Skeletal muscle cell (primary cell): ENCODE measurements at places on chromosomes 3 and 15.

DNA sequence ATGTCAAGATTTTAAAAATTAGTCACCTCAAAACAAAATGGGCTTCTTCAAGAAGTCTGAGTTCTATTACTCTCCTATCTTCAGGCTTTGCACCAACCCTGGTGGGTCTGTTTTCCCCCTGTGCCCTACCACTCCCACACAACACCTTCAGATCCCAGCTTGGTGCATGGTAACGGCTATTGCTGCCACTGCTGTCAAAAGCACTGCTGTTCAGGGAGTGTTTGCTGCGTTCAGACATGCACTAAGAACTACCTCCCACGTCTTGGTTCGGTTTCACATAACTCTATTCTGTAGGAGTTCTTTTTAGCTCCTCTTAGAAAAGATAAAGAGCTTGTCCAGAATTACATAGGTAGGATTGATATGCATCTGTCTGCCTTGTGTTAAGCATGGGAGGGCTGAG lies 799.2 kb downstream of the NR2F2 start:
- no peak for DNase-seq

- no peak for DNase-seq
Observed at GRCh38 chr3:50510325-50510724, 6.9 kb upstream of the CACNA2D2 start.

- DNase-seq = no peak
Observed at GRCh38 chr15:36921484-36922091, 178.8 kb downstream of the MEIS2 start.

- no peak for DNase-seq
Observed at GRCh38 chr3:28188686-28189085, 52.7 kb upstream of the CMC1 start.

GRCh38 chr3:4493941-4494894 lies 1.1 kb downstream of the ITPR1 start:
- DNase-seq = no peak

GRCh38 chr3:48739617-48739954 lies 22.6 kb upstream of the IP6K2 start:
- DNase-seq = no peak

GRCh38 chr3:159870723-159871122 lies 117.9 kb upstream of the IL12A start:
- DNase-seq = no peak

- DNase-seq = no peak
Observed at GRCh38 chr3:4827767-4828166, 151.5 kb upstream of the BHLHE40 start.

DNA sequence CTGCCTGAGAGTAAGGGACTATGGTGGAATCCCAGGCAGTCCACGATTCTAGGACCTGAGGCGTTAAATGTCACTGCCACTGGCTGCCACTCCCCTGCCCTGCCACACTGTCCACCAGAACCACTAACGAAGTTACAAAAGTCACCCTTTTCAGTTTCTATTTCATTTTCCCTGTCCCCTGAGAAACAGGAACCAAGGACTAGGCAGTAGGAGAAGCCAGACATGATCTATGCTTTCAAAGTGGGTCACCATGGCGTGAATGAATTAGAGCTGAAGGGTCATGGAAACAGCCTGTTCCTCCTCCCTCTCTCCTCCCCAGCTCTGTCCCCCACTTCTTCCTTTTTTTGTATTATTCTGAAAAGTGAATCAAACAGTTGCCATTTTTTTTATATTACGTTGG lies 9.1 kb upstream of the ADPRH start:
- DNase-seq = no peak

DNA sequence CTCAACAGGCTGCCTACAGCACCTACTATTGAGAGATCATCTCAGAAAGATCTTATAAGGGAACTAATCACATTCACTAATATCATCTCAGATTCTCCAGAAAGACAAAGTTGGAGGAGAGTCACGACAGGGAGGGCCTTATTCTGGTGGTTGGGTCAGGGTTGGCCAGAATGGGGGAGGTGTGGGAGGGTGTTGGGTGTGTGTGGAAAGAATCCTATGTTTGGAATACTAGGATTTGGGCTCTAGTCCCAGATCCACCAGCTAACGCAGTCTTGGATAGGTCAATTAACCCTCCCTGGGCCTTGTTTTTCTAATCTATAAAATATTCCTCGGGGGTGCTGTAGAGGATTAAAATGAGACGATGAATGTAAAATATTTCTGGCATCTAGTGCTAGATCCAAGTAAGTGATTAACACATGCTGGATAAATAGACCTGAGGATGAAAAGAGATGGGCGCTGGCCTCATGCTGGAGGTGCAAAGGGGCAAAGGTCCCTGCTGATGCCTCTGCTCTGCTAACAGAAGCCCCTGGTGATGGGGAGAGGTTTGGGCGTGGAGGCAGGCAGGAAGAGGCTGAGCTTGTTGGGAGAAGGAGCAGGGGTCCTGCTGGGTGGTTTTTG lies 67.6 kb upstream of the ETV5 start:
- no peak for DNase-seq

DNA sequence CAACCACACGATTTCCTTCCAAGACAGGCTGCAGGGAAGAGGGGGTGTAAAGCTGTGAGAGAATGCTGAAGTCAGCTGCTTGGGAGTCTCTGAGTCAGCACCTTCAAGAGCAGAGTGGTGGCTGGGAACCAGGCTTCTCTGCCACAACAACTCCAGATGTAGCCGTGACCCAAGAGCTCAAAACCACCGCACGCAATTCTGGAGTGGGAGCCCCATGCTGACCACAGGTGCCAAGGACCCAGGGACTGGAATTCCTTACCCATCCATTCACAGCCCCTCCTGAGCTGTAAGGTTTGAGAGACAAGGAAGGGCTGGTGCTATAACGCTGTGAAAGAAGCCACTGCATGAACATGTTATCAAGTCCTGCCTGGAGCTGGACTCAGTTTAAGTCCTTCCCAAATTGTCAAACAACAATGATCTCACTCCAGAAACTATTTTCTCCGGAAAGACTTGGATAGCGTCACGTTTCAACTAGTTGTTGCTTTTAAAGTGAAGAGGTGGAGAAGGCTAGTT lies 61.4 kb downstream of the UMPS start:
- peak; percentile 96 for DNase-seq

- DNase-seq = no peak
Observed at GRCh38 chr15:26037369-26037768, 174.2 kb upstream of the ATP10A start.

- DNase-seq = no peak
Observed at GRCh38 chr3:45480218-45480617, 91.8 kb downstream of the LARS2 start.

DNA sequence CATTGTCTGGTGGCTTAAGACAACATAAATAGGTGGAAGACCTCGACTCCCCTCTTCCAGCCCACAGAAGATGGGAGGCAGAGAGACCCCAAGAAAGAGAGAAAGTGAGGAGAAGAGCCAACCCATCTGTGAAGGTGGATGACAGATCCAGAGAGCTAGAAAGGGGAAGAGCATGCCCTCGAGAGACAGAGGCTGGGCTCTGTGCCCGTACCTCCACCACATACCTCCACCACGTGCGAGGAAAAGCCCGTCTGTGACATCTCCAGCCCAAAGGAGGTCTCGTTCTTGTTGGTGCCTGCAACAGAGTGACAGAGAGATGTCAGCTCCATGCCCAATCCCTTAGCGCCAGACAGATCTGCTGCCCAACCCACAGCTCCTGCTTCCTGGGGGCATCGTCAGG lies 71.1 kb downstream of the FEM1B start:
- no peak for DNase-seq
